ENCODE measurements at places on chromosomes 2 and 18.

- no peak for DNase-seq
These were observed 222.1 kb downstream of the CELF4 start for GRCh38 chr18:37343542-37343851.

DNA sequence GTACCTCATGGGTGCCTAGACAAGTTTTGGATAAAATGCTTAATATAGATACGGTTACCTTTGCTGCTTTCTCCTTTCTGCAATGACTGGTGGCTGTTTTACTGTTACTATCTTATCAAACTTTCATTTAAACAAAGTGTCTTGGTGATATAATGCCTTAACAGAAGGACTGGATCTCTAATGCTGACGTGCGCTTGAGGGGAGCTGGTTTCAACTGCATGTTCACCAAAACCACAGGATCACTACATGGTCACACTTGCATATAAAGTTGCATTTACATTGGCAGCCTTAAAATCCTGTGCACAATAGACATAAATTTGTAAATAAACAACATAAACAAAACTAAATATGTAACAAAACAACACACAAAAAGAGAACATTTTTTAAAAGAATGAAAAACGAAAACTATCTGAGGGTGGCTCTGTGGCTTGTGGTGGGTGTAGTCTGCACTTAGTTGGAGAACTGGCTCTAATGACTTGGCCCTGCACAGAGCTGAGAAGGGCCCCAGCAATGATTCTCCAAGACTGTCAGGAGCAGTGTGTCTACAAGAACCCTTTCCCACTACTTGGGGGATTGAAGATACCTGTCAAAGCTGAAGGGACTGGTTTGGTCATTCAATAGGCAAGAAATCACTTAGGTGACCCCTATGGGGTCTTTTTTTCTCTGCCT lies 135.5 kb downstream of the UXS1 start:
- DNase-seq, result no peak

DNA sequence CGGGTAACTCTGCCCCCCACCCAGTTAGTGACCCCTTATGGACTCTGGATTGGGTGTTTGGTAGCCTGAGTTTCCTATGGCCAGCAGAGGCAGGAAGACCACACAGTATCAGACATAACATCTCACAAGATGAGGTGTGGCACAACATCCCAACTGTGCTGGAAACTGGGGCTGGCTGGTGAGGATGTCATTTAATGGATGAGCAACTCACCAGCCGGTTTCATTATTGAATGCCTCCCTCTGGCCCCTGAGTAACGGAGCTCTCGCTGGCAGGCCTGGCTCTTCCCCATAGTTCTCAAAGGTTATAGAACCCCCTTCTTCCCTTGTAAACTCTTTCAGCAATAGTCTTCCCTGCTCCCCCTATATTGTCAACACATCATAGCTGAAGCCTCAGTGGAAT lies 195.0 kb downstream of the BCL11A start:
- DNase-seq, result no peak

- no peak for DNase-seq
These were observed 77.5 kb downstream of the CDK15 start for GRCh38 chr2:201883606-201884369.

DNA sequence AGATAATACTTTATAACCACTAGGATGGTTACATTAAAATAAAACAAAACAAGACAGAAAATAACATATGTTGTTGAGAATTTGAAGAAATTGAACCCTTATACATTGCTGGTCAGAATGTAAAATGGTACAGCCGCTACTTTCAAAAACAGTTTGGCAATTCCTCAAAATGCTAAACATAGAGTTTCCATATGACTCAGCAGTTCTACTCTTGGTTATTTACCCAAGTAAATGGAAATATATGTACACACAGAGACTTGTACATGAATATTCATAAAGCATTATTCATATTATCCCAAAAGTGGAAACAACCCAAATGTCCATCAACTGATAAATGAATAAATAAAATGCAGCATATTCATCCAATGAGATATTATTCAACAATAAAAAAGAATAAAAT lies 92.5 kb upstream of the LRATD1 start:
- no peak for DNase-seq

DNA sequence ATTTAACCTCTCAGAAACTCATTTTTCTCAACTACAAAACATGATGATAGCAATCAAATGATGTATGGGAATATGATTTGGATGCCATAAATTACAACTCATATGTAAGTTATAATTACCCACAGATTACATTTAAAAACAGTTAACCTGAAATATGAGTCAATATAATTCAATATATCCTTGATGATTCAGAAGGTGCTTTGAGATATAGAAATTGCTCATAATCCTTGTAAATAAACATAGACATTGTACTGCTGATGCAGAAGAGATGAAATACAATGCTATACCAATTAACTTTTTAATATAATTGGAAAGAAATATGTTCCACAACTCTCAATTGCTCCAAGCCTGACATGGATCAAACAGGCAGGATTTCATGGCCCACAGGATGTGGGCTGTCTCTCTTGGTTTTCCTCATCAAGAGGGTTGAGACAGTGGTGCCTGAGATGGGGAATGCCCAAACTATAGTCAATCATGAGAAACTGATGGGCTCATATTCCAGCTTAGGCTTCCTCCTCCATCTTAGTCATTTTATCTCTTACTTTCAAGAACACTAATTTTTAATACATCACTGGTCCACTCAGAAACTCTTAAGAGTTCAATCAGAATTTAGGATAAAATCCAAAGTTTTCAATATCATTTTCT lies 49.4 kb downstream of the NCKAP5 start:
- DNase-seq, result no peak

GRCh38 chr2:106366204-106366885 lies 101.9 kb downstream of the RGPD3 start:
- no peak for DNase-seq

- no peak for DNase-seq
These were observed 314.1 kb downstream of the STK39 start for GRCh38 chr2:167933097-167933814.

All from OCI-M1 (cell line).